ENCODE measurements at places on chromosomes 5 and 9. TPM values are rescaled to one million over a fixed set of nuclear protein-coding genes. Genes with fewer than 3 reads are reported as not detected.

Gene ORM2
- total RNA-seq = not detected

Gene IL17B
- total RNA-seq = not detected

Gene OR1Q1
- total RNA-seq = not detected

Gene ROPN1L
- total RNA-seq = 0.96 TPM

Gene TRIM7
- total RNA-seq = 7.9 TPM

Gene BTNL9
- 0.19 TPM for total RNA-seq

Gene GABRA6
- not detected for total RNA-seq

Gene STKLD1
- 0.33 TPM for total RNA-seq

Gene FAM174A
- 17.6 TPM for total RNA-seq

Gene ASTN2
- 2.0 TPM for total RNA-seq

Gene NUP188
- total RNA-seq = 54.9 TPM

Gene LHX3
- total RNA-seq = not detected

Gene FOXI1
- total RNA-seq = under 0.01 TPM

Gene LRRC19
- not detected for total RNA-seq

Gene LCN10
- not detected for total RNA-seq

Gene MARCOL
- not detected for total RNA-seq

Gene PCDHA1
- total RNA-seq = not detected

Gene ARL14EPL
- 0.67 TPM for total RNA-seq

Gene PPP2R2B
- total RNA-seq = not detected

Gene C5orf58
- not detected for total RNA-seq

Gene SPATA31D4
- not detected for total RNA-seq

Gene NUTM2F
- not detected for total RNA-seq

Gene PRR16
- total RNA-seq = 0.48 TPM

Gene C9orf40
- 2.9 TPM for total RNA-seq

Gene SHLD3
- total RNA-seq = 4.6 TPM

Gene RORB
- total RNA-seq = under 0.01 TPM

Gene MCC
- 21.3 TPM for total RNA-seq

Gene PCDHA5
- 0.10 TPM for total RNA-seq

Gene PCSK1
- total RNA-seq = 2.3 TPM

Gene SHROOM1
- 8.2 TPM for total RNA-seq

Gene ADGRV1
- total RNA-seq = under 0.01 TPM

Gene GFI1B
- not detected for total RNA-seq

Gene SPATA31A3
- total RNA-seq = not detected

Gene HDAC3
- total RNA-seq = 48.6 TPM

Gene MSX2
- not detected for total RNA-seq

Gene ENTREP1
- 6.1 TPM for total RNA-seq

Gene NUP214
- 23.2 TPM for total RNA-seq

Gene RETREG1
- not detected for total RNA-seq

Gene PLAC8L1
- 0.29 TPM for total RNA-seq

Gene SLC28A3
- not detected for total RNA-seq

Gene KIF12
- 0.10 TPM for total RNA-seq

Gene IL31RA
- total RNA-seq = 1.6 TPM

Gene GLRA1
- not detected for total RNA-seq

Gene FRRS1L
- not detected for total RNA-seq

Gene GARIN3
- not detected for total RNA-seq

Gene GGTA1
- total RNA-seq = 0.65 TPM
